AG09319 (cell line): ENCODE measurements at places on chromosomes 5 and 9.

DNA sequence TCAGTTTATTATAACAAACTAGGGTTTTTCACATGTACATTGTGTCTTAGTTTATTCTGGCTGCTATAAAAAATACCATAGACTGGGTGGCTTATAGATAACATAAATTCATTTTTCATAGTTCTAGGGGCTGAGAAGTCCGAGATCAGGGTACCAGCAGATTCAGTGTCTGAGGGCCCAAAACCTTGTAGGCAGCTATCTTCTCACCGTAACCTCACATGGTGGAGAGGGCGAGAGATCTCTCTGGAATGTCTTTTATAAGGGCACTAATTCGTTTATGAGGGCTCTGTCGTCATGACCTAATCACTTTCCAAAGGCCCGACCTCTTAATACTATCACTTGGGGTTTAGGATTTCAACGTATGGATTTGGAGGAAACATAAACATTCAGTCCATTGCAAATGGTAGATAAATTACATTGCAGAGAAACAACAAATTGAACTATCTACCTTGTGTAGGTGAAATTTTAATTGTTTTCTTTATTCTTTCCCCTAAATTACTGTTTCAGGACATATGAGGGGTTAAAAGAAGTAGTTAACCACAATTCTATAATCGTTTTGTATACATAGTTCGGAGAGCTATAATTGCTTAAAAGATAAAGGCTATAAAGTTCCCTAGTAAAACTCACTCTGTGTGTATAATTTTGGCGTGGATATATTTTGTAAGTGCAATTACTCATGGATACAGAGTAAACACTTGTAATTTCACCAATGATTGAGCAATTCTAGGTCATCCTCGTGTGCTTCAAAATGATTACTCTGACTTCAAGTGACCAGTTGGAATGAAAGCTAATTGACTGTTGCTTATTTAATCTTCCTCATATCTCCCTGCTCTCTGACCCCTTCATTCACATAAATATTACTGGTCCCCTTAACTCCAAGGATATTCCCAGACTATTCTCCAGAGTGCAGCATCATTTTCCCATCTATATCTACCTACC lies 247.5 kb upstream of the TMEM161B start:
- DNase-seq, result no peak

DNA sequence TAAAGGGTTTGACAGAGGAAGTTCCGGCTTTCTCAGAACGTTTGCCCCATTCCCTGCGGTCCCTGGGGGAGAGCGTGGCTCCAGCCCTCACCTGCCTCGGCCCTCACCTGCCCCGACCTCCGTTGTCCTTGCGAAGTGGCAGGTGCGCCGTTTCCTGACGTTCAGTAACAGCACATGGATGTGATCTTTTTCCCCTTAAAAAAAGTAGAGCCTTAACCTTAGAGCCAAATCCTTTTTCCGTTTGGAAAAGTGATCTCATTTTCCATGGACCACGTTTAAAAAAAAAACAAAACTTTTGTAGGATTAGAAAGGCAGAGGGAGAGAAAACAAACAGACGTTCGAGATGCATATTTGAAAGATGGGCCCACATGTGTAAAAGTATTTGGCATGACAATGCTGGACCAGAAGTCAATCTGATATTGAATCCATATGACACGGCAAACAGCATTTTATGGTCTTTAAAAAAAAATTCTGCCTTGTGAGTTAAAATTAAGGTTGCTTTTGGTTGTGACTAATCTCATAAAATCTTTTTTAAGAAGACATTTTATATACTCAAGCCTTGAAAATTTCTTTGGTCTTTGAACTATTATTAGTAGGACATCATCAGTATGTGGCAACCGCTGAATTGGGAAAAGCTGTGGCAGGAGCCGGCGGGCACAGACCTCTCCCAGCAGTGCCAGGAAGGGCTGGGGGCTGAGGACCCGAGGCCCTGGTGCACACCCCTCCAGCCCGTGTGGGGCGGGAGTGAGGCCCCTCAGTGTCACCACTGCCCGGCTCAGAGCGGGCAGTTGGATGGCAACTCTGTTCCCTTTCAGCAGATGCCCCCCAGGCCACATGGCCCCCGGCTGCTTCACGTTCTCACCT lies 42.5 kb upstream of the EXOC3 start:
- DNase-seq, result peak; percentile 89

DNA sequence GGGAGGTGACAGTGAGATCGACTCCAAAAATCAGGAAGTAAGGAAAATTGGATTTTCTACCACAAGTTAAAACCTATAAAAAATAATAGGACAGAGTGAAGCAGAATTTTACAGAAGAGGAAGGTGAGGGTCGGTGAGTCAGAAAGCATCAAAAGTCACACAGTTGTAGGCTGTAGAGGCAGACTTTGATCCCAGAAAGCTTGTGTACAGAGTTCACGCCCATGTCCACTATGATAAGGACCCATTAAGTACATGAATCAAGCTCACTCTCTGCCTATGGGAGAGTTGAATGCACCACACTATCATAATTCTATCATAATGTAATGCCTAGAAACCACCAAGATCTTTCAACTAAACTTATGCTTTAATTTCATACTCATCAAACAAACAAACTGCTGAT lies 291.2 kb downstream of the PRELID2 start:
- DNase-seq, result no peak

DNA sequence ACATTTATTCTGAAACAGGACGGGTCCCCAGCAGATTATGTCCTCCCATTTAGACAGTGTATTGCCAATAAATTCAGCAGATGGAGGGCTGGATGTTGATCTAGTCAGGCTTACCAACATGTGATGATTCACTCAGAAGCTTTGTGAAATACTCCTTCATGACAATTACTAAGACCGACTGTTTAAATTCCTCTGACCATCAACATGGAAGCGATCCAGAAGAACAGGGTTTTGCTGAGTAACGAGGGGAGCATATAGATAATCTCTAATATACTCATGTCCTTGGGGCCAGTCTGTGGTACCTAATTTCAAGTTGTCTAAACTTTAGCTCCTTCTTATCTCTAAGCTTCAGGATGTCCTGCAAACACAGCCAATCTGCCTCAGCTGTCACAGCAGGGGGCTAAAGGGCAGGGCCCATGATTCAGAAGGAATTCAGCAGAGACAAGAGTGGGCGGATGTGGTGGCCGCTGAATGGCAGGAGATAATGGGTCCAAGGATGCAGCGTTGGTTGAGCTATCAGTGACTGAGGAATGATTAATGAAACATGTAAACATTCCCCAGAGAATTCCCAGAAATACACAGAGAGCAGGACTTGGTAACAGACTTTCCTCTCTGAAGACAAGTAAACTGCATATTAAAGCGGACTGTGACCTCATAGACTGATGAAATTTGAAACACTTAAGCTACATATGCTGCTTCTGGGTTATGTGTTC lies 109.4 kb downstream of the ANKRD55 start:
- peak; percentile 96 for DNase-seq

GRCh38 chr5:72842816-72843215 lies 26.4 kb downstream of the TNPO1 start:
- no peak for DNase-seq

DNA sequence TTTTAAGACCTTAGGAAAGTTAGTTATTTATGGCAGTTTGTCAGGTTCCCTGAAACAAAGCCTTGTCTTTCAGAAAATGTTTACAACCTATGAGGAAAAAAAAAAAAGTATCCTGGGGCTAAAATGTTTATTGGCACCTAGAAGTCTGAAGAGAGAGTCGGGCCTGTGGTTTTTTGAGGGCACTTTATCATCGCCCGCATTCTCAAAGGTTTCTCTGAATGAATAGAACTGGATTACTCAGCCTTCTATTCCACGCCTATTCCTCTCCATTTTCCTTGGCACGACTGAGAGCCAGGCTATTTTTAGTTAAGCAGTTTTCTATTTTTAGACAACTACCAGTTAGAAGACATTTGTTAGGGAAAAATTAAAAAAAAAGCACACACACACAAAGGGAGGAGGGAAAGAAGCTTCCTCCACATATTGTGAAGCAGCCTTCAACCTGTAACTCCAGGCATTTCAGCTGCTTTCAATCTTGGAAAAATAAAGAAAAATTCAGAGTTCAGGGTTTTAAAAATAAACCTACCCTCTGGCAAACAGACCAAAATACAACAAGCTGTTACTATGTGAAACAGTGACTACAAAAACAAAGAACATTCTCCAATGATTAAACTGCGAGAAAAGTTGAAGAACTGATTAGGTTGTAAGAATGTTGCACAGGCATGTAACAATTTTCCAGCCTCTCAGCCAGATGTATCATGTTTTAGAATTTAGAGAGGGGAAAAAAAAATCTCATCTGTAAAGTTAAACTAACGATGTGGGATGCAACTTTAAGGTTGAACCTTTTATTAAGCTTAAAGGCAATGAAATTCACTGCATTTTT lies 97.0 kb downstream of the MEF2C start:
- DNase-seq, result peak; percentile 68

DNA sequence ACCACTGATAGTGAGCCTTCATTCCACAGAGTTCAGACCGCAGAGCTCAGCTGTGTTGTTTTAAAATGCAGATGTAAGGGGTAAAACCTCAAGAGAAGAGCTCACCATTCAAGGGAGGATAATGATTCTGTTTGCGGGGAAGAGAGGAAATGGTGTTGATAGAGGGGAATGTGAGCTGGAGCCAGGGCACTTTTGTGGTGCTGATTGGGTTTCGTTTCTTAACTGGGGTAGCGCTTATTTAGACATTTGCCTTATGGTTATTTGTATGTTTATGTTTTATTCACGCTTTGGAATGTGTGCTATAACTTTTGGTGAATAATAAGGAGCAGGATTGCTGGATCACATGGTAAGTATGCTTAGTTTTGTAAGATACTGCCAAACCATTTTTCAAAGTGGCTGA lies 42.5 kb downstream of the STXBP1 start:
- no peak for DNase-seq

- DNase-seq, result no peak
Observed at GRCh38 chr5:96199713-96200183, 233.3 kb downstream of the PCSK1 start.

DNA sequence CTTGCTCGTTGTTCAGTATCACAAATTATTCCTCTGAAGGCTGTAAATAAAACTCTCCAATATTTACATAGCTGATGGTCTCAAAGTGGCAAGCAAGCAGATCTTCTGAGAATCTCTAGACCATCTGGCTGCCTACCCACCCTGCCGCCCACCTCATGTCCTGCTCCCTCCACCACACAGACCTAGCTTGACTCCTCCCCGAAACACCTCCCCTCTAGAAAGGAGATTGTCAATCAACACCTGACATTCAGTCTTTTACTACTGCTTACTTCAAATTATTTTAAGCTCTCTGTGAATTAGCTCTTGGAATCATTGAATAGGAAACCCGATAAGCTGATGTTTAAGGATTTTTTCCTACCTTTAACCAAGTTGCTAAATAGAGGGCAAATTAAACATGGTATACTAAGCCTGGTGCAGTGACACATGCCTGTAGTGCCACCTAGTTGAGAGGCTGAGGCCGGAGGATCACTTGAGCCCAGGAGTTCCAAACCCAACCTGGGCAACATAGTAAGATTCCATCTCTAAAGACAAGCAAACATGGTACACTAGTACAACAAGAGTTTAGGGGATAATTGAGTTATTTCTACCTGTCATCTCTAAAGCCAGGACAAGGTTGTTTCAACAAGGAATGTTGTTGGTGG lies 10.9 kb upstream of the SOWAHA start:
- DNase-seq, result no peak

DNA sequence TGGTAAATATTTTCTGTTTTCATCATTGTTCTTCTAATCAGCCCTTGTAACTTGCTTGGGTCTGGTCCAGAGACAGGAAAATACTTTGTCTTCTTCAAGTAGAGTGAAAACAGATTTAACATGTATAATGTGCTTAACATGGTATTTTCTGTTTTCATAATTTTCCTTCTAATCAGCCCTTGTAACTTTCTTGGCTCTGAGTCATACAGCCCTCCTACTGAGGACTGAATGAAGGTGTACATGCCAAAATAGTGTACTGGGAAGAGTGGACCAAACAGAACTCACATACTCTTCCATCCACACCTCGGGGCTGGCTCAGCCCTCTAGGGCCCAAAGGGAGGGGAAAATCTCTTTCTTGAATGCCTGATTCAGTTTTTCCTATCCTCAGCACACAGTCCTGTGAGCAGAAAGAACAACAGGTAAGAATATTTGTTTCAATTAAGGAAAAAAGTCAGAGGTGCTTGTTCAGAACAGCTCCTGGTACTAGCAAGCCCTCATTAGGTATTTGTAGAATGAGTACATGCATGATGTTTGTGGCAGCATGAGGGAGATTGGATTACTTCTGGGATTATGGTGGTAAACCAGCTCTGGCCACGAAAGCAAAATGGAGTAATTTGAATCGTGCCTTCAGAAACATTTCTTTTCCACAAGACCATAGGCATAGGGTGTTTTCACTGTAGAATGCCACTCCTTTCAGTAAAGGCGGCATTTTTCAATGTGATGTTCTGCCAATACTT lies 24.2 kb upstream of the MACIR start:
- no peak for DNase-seq

- no peak for DNase-seq
Observed at GRCh38 chr5:144335561-144335960, 164.9 kb downstream of the KCTD16 start.

DNA sequence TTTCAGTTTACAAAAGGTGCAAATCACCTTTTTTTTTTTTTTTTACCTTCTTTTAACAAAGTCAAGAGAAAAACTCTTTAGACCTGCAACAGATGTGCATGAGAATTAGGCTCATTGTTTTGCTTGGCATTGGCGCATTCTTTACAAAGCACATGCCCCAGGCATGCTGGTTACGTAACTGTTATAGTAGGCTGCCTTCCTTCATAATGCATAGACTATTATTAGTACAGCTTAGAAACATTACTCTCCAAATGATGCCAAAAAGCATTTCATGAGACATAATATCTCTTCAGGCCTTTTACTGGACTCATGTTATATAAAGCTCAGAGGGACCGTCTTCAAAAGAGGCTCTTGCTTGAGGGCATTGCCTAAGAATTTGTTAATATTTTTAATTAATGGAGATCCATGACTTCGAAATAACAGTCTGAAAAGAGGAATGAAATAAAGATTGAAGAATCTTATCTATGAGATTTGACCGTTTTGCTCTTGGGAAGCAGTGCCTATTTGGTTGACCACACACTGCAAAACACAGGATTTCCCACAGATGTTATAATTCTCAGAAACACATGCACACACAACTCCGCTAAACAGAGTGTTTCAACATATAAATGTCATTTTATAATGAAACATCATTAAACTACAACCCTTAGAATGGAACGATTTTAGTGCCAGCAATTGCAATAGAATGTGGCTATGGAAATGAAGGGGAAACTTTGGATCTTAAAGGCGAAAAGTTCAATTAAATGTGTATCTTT lies 478.7 kb downstream of the PRR16 start:
- DNase-seq, result no peak

DNA sequence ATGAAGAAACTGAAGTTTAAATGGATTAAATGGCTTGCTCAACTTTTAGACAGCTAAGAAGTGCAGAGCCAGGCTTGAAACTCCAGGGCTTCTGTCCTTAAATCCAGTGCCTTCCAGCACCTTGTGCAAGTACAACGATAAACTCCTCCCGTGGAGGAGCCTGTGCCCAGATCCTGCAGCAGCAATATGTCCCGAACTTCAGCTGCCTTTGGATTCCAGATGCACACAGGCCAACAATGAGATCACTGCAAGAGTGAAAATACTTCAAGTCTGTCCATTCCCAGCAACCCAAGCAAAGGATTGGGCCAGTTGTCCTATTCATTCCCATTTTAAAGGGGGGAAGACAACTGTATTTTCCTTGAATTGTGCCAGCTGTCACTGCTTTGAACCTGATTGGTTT lies 199.6 kb downstream of the CRB2 start:
- DNase-seq, result no peak
